ENCODE measurements at places on chromosomes 3 and 15.

DNA sequence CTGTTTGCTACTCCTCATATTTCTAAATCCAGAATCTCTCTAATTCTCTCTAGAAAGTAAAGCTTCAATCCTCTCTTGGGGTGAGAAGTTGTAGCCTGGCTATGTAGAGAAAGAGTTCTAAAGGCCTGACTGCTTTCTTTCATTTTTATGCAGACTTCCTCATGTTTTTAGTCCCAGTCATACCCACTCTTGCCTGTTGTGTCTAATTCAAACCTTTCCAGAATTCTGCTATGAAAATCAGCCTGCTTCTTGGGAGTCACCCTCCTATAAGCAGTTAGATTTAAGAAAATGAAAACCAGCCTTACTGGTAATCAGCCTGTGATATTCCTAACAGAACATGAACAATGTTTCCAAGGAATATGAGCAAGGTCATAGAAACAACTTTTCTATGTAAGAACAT, 14.8 kb upstream of the ZNF639 start:
- DNase-seq = no peak

DNA sequence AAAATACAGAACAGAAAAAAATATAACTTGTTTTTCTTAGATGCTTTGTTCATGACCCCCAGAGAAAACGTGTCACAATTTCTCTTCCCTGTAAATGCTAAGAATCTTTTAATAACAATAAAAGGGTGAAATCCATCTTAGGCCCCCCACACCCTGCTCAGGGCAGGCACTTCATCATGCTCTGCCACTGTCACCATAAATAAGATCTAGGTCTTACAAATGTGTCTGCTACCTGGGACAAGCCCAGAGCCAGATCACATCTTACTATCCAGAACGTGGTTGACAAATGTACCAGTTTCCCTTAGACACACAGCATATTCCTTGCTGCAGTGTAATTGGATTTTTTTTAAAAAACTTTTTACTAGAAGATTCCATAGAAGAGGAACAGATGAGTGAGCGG, 795.4 kb downstream of the AGBL1 start:
- no peak for DNase-seq

DNA sequence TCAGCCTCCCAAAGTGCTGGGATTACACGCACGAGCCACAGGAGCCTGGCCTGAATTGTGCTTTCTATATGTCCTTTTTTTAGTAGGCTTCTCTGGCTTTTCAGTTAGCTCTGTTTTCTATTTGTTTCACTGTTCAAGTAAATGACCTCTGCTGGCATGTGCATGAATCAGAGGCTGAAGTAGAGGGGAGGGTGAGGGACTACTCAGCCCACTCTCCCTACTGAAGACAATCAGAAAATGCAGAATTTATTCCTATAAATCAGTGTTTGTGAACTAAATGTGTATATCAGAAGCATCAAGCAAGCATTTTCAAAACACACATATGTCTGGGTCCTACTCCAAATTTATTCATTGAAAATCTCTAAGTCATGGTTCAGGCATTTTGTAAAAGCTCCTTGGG, 45.0 kb downstream of the ZMAT3 start:
- no peak for DNase-seq

DNA sequence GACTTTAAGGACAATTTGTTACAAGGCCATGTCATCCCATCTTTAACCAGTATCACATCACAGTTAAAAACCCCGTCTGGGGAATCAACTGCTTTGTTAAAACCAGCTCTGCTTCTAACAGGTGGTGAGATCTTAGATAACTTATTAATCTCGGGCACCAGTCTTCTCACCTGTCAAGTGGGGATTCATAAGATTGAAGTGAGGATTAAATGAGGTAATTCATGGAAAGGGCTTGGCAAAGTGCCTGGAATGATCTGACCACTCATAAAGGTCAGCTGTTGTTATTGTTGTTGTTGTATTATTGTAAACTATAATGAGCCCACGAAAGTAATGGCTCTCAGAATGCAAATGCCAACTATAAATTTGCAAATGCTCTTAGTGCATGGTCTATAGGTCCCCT, 30.1 kb upstream of the SLC24A5 start:
- no peak for DNase-seq

- DNase-seq = peak; percentile 24
These were observed 113.7 kb downstream of the LIPC start for GRCh38 chr15:58545307-58546065.

DNA sequence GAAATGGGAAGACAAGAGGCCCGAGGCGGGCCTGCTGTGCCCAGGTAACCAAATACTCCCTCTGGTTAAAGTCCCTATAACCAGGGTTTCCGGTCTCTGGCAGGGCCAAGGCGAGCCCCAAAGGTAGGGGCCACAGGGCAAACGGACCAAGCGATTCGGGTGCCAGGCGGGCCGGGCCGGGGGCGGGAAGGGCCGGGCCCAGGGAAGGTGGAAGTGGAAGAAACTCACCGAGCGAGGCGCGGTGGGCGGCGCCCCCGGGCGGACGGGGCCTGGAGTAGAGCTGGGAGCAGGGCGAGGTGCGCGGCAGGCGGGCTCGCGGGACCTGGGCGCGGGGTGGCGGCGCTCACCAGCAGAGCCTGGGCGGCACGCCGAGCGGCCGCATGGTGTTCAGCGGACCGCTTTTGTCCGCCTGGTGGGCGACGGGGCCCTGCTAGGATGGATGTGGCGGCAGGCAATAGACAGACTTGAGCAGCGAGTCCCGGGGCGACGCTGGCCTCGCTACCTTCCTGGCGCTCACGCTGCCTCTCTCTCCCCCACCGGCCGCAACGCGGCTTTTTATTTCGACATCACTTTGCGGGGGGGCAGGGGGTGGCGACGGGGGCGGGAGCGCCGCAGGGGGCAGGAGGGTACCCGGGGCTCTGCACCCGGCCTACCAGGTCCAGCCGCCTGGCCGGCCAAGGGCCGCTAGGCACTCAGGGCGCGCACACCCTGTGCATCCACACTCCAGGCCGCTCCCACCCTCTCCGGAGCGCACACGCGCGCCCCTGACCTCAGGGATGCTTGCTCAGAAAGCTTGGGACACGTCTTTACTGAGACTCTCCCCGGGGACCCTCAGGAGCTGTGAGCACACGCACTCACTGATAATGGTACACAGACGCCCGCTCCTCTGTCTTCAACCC, at the start of gene GATA2:
Gene GATA2, minus strand, starts transcription at position 531 of the 899 bp plus-strand sequence. CDS start 6,170 bp downstream, outside the sequence.
- no peak for DNase-seq

Data from stimulated activated CD4-positive, alpha-beta T cell treated with anti-CD3 and anti-CD28 coated beads, Interleukin-12 subunit alpha, Interleukin-12 subunit beta, amount 100 ng/mL, for 48 hours (primary cell).